ENCODE measurements at places on chromosomes 13 and 19.
A peak's percentile ranks its signal among the peaks of the same experiment; 100 is the strongest.

DNA sequence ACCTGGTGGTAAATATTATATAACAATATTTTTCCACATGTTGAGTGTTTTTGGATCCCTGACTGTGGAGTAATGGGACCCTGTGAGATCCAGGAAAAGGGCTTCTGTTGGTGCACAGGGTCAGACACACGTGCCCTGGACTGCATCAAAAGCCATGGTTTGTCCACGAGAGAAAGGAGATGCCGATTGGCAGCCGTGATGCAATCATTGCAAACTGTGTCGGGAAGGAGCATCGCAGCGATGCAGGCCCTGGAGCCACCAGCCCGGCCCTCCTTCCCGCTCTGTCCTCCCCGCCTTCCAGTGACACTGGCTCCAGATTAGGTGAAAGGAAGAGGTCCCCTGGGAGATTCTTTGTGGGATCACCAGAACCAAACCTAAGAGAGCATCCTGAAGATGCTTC is 9.1 kb downstream of the COL4A2 start:
- DNase-seq, result no peak

- DNase-seq, result peak; percentile 54
Measured at GRCh38 chr19:46475986-46476385, 4.6 kb upstream of the PNMA8A start.

- DNase-seq, result no peak
Measured at GRCh38 chr19:35347171-35347929, at the start of gene FFAR1. TSS of gene FFAR1 (plus strand) at chr19:35347902. CDS start at chr19:35351552, 3,650 bp downstream.

DNA sequence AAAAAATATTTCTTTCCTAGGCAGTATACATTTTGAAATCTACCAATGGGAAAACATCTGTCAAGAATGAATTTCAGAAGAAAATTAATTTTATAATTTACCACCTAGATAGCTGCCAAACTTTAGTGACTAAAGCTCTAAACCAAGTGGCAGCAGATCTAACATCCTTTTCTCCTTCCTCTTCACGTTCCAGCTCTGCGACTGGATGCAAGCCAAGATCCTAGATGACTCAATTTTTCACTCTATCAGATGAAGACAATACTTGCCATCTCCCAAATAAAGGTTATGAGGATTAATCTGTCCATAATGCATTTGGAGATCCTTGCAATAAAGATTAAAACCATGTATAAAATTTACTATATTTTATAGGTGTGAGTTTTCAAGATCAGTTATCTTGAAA is 66.7 kb upstream of the MIR17HG start:
- peak; percentile 1 for DNase-seq

DNA sequence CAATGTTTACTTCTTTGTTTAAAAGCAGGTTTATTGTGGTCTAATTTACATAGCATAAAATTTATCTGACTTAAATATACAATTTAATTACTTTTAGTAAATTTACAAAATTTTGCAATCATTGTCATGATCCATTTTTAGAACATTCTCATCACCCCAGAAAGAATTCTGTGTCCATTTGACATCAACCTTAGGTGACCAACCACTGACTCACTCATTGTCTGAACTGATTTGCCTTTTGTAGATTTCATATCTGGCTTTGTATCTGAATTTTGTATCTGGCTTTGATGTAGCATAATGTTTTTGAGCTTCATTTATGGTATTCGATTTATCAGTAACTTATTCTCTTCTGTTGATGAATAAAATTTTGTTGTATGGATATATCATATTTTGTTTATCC is 40.4 kb downstream of the EDNRB start:
- peak; percentile 46 for DNase-seq

DNA sequence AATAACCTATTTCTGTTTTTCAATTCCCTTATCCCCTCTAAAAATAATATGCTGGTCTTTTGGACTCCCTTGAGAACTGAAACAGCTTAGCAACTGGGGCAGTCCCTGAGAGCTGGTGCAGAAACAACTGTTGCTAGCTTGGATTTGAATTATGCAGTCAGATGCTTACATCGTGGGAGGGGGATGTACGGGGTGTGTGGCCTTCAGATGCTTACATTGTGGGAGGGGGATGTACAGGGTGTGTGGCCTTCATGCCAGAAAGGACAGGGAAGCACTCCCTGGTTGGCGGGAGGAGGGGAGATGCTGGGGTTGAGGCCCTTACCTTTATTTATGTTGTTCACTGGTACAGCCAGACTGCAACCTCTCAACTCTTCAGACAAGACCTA is 25.6 kb downstream of the LRCH1 start:
- no peak for DNase-seq

- no peak for DNase-seq
Measured at GRCh38 chr13:26663791-26664190, 96.8 kb downstream of the GPR12 start.

DNA sequence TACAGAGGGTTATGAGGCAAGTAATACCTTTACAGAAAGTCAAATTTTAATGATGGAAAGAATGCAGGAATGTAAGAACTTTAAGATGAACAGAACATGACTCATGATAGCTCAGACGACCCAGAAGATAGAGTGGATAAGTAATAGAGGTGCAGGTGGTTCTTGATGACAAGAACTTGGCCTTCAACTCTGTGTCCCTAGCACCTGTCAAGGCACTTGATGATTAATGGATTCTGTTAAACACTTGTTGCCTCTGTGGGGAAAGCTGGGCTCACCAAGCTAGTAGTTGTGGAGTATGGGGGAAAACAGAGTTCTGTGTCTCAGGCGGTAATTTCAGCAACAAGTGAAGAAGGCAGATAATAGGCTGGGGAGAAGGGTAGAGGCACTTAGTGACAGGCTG is 306.2 kb downstream of the ATP8A2 start:
- DNase-seq, result no peak

DNA sequence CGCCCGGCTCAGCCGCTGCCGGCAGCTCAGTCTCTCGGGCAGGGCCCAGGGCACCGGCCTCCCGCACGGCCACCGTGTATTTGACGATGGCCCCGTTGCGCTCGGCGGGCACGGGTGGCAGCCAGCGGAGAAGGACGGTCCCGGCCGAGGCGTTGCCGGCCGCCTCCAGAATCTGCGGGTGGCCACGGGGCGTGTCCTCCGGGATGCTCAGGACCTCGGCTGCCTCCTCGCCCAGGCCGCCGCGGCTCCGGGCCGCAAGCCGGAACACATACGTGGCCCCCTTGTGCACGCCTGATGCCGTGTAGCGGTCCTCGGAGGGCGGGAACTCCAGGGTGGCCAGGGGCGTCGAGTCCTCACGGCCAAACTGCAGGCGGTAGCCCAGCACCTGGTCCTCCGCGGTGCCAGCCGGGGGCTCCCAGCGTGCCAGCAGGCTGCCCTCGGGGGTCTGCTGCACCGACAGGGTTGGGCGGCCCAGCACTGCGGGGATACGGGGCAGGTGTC is 117.7 kb downstream of the PTPRS start:
- no peak for DNase-seq

GRCh38 chr19:54548806-54549205 is 24.8 kb upstream of the LILRA2 start:
- DNase-seq, result no peak

DNA sequence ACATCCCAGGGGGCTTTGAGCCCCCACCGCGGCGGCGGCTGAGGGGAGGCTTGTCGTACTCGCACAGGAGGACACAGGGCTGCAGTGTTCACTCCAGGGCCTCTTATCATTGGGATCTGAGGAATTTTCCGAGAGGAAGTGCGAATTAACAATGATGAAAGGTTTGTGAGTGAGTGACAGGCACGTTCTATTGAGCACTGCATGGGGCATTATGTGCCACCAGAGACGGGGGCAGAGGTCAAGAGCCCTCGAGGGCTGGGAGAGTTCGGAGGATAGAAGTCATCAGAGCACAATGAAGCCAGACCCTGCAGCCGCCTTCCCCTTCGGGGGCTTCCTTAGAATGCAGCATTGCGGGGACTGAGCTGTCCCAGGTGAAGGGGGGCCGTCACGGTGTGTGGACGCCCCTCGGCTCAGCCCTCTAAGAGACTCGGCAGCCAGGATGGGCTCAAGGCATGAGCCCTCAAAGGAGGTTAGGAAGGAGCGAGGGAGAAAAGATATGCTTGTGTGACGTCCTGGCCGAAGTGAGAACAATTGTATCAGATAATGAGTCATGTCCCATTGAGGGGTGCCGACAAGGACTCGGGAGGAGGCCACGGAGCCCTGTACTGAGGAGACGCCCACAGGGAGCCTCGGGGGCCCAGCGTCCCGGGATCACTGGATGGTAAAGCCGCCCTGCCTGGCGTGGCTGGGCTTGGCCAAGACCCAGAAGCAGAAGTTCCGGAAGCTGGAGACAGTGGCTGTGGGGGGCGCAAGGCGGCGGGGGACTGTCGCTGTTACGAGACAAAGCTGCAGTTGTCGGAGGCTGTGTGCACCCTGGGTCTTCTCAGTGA is 53.9 kb downstream of the MCF2L start:
- DNase-seq, result no peak

DNA sequence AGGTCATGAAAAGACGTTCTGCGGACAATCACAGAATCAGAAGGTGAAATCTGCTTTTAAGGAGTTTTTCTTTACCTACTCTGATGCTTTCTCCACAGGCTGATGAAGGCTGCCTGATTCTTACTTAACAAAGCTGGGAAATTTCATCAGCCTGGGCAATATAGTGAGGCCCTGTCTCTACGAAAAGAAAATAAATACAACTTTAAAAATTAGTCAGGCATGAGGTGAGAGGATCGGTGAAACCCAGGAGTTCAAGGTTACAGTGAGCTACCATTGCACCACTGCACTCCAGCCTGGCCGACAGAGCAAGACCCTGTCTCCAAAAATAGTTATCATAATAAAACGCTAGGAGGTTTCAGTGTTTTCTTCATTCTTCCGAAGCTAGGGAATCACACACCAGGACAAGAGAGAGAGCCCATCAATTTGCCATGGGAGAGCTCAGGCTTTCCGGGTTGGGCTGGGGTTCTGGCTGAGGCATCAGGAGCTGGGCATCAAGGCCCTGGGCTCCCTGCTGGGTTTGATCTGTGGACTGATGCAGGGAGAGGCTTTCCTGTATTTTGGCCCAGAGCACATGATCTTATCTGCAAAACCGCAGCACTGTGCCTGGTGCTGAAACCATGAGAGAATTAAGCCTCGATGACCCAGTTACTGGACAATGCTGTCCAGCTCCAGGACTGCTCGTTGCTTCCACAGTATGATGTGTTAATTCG is 25.1 kb upstream of the CEBPG start:
- peak; percentile 65 for DNase-seq

- DNase-seq, result peak; percentile 81
Measured at GRCh38 chr13:98761126-98761985, 8.9 kb upstream of the SLC15A1 start.

- no peak for DNase-seq
Measured at GRCh38 chr19:50557009-50557613, 11.1 kb downstream of the LRRC4B start.

GRCh38 chr19:54462655-54463530 is 685 bp downstream of the LENG9 start:
- DNase-seq, result peak; percentile 85

- no peak for DNase-seq
Measured at GRCh38 chr19:30593356-30593755, 221.2 kb downstream of the ZNF536 start.

- no peak for DNase-seq
Measured at GRCh38 chr19:34454685-34455084, 26.5 kb downstream of the UBA2 start.

DNA sequence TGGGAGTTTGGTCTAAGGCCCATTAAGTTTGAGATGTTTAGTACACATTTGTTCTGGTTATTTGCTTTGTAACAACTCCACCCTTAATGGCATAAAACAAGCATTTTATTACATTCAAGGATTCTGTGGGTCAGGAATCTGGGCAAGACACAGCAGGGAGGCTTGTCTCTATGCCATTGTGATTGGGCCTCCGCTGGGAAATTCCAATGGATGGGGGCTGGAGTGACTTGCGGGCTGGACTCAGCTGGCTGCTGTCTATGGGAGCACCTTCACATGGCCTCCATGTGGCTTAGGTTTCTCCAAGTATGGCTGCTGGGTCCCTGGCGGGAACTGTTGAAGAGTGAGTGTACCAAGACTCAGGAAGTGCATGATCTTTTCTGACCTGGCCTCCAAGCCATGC is 159.0 kb downstream of the PAN3 start:
- DNase-seq, result no peak

GRCh38 chr19:18428173-18428786 is 9.1 kb downstream of the SSBP4 start:
- DNase-seq, result no peak

DNA sequence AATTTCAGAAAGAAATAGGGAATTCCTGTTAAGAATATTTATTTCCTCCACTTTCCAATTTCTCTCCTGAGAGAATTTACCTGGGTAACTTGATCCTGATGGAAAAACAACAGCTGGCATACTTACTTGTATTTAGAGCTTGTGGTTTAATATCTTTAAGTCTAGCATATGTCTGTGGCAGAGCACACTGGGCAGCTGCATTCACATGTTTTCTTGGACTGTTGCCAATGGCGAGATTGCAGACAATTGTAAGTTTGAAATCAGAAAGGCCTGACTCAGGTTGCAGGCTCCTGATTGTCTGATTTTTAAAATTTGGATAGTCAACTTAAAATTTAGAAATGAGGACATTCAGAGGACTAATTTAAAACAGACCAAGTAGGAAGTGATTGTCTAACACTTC is 66.9 kb downstream of the NHLRC3 start:
- DNase-seq, result peak; percentile 2

GRCh38 chr19:2288818-2289713 is 7.1 kb upstream of the PEAK3 start:
- DNase-seq, result no peak

- DNase-seq, result no peak
Measured at GRCh38 chr19:4877753-4878490, 10.5 kb upstream of the PLIN3 start.

DNA sequence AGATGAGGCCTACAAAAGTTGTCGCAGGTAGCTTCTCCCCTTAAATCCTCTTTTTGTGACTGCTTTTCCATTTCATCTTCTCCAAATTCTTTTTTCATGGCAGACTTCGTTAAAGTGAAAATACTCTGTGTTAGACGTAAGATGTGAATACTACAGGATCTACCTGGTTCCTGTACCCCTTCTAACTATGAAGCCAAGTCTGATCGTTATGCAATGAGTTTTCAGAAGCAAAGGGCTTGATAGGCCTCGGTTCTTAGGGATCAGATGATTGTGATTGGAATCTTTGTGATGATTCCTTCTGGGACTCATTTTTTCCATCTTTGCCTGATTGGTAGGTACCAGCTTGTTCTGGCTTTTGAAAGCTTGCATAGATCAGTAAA is 86.9 kb downstream of the PCCA start:
- no peak for DNase-seq

DNA sequence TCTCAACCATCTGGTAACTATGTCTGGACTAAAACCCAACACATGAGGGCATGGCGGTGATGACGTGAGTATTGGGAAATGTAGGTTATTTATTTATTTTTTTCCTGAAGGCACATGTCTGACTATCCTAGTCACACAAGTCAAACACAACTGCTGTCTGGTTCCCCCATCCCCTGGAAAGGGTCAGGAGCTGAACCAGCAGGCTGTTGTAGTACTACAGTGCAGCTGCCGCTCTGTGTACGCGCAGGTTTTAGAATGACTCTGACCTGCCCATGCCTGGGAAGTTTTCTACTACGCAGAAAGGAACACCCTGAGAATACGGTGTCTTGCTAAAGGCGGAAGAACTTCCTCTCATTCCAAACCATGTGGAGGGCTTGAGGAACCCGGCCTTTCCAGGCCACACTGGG is 1.2 kb downstream of the SLC7A1 start:
- peak; percentile 88 for DNase-seq

All from GM23248 (cell line).